Muscle of back (tissue), 13 donors: ENCODE measurements at places on chromosomes 11 and 22. TPM values are rescaled to one million over a fixed set of nuclear protein-coding genes. Genes with fewer than 3 reads are reported as not detected.

DNA sequence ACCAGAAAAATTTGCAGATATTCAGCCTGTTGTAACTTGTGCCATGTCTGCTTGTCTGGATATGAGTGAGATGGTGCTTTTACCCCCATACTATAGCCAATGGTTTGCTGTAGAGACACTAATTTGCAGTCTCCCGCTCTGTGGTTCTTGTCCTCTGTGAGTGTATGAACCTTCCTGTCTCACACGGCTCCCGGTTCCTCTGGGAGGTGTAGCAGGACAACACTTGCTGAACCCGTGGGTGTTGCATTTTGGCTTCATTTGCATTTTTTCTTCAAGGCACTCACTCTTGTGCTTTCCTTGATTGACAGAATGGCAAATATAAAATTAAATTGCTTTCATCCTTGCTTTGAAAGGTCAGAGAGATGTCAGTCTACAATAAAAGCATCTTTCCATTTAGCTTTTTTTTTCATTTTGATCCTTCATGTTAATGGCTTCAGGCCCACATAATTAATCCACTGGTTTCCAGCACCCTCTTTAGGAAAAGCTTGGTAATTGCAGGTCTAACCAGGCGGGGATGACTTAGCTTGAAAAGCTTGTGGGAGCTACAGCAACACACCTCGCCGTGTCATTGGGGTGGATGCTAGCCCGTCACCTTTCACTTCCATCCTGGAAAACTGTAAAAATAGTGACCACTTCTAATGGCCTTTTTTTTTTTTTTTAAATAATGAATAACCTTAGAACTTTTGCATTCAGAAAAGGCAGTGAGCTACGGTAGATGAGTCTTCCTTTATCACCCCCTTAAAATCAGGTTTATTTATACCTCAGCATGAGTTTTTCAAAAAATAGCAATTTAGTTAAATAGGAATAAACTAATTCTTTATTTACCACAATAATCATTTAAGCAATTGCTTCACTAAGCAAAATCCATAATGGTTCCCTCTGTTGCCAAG is 27.4 kb upstream of the ST14 start:
- DNase-seq, result peak; percentile 63

The SYT12 gene
- polyA plus RNA-seq, result 0.27 TPM

The CATSPER1 gene
- 0.21 TPM for polyA plus RNA-seq

DNA sequence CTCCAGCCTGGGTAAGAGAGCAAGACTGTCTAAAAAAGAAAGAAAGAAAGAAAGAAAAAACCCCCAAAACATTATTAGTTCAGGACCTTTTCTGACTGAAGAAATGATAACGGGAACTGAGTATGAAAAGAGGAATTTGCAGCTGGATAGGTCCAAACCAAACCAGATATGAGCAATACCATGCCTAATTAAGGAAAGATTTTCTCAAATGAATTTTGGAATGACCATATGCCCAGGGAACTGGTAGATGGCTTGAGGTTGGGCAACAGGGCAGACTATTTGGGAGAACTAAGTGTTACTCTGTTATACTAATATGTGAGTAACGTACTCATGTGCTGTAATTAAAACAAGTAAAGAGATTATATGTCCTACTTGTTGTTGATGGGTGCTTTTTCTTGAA is 186.1 kb downstream of the TMEM135 start:
- DNase-seq, result no peak

The RBMXL2 gene
- polyA plus RNA-seq, result not detected

GRCh38 chr22:21937821-21938070 is 14.9 kb downstream of the PPM1F start:
- no peak for DNase-seq

The OVCH2 gene
- polyA plus RNA-seq, result 0.48 TPM

DNA sequence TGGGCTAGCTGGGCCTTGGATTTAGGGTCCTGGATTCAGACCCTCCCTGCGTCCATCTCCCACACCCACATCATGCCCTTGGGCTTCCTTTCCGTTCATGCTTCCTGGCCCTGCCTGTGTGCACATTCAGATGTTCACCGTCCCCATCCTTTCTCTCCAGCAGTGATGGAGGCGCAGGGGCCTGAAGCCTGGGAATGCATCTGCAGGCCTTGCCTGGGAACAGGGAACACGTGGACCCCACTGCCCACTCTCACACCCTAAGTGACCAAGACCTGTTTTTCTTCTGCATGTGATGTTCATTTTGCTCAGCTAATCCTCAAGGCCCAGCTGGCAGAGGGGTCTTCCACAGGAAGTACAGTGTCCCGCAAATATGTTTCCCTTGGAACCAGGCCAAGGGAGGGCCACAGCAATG is 91.6 kb upstream of the PARVA start:
- DNase-seq, result no peak

- DNase-seq, result peak; percentile 41
These were observed 43.6 kb upstream of the POU2AF1 start for GRCh38 chr11:111422494-111423249.

DNA sequence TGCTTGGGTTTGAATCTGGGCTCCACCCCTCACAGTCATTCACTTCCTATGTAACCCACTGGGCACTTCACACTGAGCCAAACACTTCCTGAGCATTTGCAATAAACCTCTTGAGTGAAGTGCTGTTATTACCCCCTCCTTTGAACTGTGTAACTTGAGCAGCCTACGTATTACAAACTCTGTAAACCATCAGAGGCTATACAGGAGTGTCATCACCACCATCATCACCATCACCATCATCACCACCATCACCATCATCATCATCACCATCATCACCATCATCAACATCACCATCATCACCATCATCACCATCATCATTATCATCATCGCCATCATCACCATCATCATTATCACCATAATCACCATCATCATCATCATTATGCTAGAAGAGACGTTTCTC is 18.4 kb downstream of the RTL6 start:
- DNase-seq, result no peak

GRCh38 chr11:2666828-2667570 is 32.8 kb downstream of the KCNQ1OT1 start:
- DNase-seq, result no peak

DNA sequence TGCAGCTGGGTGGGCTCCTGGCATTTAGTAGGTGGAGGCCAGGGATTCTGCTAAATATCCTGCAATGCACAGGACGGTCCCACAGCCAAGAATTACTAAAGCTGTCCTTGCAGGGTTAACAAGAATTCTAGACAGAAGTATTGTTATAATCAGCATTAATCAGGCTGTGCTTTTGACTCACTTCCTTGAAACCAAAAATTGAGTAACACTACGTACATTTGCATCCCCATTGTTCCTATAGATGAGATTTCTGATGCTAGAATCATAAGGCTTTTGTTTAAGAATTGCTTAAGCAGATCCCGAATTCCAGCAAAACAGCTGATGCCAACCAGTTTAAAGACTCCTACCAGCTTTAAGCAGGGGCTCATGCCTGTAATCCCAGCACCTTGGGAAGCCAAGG is 11.4 kb downstream of the SLC6A5 start:
- no peak for DNase-seq

- no peak for DNase-seq
These were observed 100.6 kb downstream of the CSNK2A3 start for GRCh38 chr11:11252403-11252802.

DNA sequence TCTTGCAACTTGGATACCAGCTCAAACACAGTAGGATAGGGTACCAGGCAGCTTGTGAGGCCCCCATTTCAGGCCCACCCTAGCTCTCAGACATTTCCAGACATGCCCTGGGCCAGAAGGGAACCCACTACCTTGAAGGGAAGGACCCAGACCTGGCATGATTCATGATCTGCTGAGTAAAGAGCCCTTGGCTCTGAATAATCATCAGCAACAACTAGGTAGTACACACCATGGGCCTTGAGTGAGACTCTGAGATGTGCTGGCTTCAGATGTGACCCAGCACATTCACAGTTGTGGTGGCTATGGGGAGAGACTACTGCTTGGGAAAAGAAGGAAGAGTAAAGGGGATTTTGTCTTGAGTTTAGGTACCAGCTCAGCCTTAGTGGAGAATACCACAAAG is 23.6 kb downstream of the JRKL start:
- no peak for DNase-seq

DNA sequence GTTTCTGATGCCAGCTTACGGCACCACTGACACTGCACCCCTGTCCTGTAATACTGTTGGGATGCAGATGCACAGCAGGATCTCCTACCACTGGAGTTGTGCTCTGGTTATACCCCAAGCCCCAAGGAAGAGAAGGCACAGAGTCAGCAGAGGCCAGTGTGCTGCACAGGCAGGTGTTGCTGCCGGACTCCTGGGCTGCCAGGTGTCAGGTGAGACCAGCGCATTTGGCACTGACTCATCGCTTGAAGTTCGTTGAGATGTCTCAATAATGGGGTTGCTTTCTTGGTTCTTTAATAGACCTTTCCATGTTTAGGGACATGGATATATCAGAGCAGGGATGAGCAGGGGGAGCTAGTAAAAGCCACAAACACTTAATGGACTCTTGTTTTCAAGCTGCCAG is 75.7 kb upstream of the TTC12 start:
- DNase-seq, result no peak

DNA sequence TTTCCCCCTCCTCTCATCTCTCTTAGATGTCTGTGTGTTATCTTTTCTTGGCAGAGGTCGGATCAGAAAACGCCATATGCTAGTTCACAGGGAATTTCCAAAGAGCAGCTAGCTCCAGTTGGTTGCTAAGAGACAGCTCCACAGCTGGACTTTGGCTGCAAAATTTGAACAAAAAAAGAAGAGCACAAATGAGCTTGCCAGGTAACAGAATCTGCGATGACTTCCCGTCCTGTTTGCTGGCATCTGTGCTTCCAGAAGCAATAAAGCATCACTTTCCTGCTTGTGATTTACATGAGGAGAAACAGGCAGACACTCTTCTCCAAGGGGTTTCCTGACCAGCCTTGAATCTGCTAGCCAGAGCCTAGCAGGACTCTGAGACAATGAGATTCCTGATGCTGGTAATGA is 596.0 kb upstream of the B3GAT1 start:
- peak; percentile 53 for DNase-seq

DNA sequence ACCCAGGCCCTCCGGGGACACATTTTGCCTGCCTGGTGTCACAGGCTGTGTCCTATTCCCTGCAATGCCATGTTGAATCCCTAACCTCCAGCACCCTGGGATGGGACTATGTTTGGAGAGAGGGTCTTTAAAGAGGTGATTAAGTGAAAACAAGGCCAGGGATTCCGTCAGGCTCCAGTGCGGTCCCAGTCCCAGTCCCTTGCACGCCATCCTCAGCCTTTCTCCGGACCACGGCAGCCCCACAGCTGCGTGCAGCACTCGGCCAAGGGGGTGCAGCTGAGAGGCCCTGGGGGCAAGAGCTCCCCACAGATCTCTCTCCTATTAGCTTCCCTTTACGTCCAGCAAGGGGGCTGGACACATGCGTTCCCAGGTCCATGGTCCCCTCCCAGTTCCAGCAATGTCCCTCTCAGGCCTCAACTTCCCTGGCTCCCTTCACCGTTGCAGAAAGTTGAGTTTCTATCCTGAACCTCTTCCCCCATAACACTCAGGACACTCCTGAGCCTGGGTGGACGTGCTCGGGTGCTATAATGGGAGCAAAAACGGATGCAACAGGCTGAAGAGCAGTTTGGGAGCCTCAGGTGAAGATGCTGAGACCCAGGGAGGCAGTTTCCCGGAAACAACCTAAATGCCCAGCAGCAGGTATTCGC is 1422.7 kb downstream of the BRD1 start:
- no peak for DNase-seq

GRCh38 chr22:34395370-34395769 is 475.1 kb upstream of the LARGE1 start:
- no peak for DNase-seq
